ENCODE measurements at places on chromosomes 11 and 22. TPM values are rescaled to one million over a fixed set of nuclear protein-coding genes. Genes with fewer than 3 reads are reported as not detected.

DNA sequence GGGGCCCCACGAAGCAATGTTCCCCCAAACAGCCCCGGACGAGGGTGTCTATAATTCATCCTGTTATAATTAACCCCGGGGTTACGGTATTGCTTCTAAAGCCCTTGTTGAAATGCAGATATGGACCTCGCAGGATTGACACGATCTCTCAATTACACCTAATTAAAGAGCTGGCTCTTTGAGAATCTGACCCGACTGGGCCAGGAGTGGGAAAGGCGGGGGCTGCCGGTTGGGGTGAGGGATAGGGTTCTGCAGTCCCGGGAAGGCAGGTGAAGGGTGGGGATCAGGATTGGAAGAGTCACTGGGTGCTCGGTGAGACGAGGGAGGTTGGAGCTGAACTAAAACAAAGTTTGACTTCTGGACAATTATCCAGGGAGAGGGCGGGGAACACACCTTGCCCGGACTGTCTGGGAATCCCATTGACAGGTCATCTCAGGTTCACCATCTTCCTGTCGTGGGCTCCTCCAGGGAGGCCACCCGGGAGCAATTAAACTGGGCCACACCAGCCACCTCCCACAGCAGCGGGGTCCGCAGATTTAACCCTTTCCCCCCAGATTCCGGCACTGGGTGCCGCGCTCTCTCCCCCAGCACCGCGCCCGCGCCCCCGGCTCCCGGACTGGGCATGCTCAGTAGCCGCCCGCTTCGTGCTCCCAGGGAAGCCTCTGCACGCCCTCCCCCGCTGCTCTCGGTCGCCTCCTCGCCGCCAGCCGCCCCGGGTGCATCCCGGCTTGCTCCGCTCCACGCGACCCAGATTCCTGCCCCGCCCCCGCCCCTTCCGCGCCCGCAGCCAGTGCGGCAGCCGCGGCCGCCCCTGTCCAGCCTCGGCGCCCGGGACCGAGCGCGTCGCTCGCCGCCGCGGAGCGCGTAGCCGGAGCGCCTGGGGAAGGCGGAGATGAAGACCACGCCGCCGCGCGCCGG is at the start of gene ELMOD1:
Gene ELMOD1 (plus strand): TSS at position 688 of the 918 bp plus-strand sequence. CDS start 27,043 bp downstream, outside the sequence.
- peak; percentile 38 for DNase-seq
- H3K36me3 ChIP-seq, result no peaks in the 10 kb centered on the region
- peaks cover 25% of the 10 kb centered on the region for H3K4me1 ChIP-seq
- no peak within 1 kb of the TSS for H3K27ac ChIP-seq
- no peaks in the 10 kb centered on the region for H3K27me3 ChIP-seq

- no peaks in the 10 kb centered on the region for H3K36me3 ChIP-seq
- H3K27me3 ChIP-seq, result no peaks in the 10 kb centered on the region
- H3K27ac ChIP-seq, result no peak overlapping the region
These were observed 27.0 kb upstream of the LRRC4C start for GRCh38 chr11:41486424-41486823.

DNA sequence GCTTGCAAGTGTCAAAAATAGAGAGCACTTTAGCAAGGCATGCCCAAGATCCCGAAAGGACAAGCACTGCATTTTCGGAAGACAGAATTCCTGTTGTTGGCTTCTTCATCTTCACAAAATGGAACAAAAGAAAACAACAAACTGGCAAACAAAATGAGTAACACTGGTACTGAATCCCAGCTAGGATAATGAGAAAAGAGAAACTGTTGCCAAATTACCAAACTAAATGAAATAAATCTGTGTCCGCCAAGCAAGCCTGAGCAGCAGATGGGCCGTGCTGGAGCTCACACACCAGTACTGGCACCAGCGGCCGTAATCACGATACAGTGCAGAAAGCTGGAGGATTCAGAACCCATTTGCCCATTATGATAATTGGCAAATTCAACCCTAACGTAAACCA is 30.6 kb downstream of the TUB start:
- H3K4me1 ChIP-seq, result no peaks in the 10 kb centered on the region
- H3K4me3 ChIP-seq, result no peak overlapping the region
- H3K36me3 ChIP-seq, result peaks cover 50% of the 10 kb centered on the region

- no peak overlapping the region for H3K27ac ChIP-seq
- H3K36me3 ChIP-seq, result no peaks in the 10 kb centered on the region
- H3K27me3 ChIP-seq, result no peaks in the 10 kb centered on the region
- H3K4me3 ChIP-seq, result no peak overlapping the region
- no peaks in the 10 kb centered on the region for H3K4me1 ChIP-seq
These were observed 131.3 kb downstream of the C11orf87 start for GRCh38 chr11:109553284-109553683.

DNA sequence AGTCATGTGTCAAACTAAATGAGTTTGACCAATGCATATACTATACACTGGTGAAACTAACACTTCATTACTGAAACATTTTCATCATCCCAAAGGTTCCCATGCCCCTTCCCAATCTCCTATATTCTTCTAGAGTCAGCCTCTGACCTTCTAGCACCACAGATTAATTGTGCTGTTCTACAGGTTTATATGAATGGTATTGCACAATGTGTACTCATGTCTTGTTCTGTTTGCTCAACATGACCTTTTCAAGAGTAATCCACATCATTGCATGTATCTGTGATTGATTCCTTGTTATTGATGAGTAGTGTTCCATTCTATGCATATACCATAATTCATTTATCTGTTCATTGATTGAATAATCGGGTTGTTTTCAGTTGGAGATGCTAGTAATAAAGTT is 7.5 kb upstream of the OR8G1 start:
- H3K27me3 ChIP-seq, result no peaks in the 10 kb centered on the region
- H3K27ac ChIP-seq, result no peak overlapping the region
- no peak overlapping the region for H3K4me3 ChIP-seq
- H3K36me3 ChIP-seq, result no peaks in the 10 kb centered on the region
- DNase-seq, result no peak
- no peaks in the 10 kb centered on the region for H3K4me1 ChIP-seq

GRCh38 chr11:111347002-111347722 is 31.9 kb downstream of the POU2AF1 start:
- H3K27ac ChIP-seq, result no peak overlapping the region
- H3K27me3 ChIP-seq, result no peaks in the 10 kb centered on the region
- no peak for DNase-seq
- H3K4me1 ChIP-seq, result peaks cover 2% of the 10 kb centered on the region

DNA sequence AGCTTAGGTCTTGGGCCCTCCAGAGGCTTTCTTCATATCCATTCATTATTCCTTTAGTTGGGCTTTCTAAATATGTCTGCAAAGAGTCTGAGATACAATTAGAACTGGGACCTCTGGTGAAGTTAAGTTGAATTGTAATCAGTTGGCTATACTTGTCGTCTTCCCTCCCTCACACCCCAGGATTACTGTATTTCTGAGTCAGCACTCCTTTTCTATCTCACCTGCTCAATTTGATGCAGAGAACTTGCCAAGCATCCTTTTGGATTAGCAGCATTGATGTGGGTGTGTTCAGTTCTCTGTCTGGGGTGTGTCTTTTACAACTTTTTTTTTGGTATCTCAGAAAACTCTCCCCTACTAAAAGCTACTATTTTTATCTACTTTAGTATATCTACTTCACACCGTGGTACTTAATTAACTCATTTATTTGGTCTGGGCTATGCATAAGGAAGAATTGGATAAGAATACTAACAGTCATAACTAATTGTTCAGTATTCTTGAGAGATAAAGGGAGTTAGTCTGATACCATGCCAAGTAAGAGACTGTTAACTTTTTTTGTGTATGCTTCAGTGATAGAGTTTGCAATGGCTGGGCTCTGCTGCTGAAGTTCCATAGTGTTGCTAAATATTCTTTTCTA is 15.1 kb downstream of the CTNND1 start:
- H3K4me3 ChIP-seq, result no peak overlapping the region
- H3K4me1 ChIP-seq, result peaks cover 21% of the 10 kb centered on the region
- H3K27me3 ChIP-seq, result no peaks in the 10 kb centered on the region
- DNase-seq, result no peak

DNA sequence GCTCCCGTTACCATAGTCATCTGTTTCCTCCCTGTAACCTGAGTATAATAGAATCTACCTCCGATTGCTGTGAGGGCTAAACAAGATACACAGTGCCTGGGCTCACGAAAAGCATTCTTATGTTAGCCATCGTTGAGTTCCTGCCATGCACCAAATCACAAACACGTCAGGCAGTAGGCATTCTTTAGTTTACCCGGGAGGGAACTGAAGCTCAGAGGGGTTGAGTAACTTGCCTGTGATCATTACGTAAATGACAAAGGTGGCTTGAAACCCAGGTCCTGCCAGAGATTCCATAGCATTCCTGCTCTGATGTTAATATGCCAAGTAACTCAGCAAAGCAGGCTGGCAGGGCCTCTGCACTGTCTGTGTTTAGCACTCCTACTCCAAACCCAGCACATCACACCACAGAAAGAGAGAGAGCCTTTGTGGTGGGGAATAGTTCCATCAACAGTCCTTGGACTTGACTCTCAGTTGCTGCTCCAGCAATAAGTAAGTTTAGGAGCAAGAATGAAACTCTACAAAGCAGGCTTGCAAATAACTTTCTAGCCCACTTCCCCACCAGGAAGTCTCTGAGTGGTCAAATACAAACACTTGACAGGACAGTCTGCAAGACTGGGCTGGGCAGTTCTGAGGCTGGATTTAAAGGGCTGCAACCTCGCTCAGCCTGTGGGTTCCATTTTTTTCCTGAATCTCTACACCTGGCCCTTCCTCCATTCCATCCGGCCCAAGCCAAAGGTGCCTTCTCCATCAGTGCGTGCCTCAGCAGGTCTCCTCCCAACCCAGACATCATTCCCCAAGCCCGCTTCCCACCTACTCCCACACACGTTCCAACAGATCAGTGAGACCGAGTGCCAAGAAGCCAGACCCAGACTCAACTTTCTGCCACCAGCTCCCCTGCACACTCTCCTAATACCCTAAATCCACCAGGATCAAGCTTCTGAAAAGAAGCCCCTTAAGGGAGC is 1.1 kb downstream of the SCN2B start:
- peaks cover 5% of the 10 kb centered on the region for H3K4me1 ChIP-seq
- no peak overlapping the region for H3K4me3 ChIP-seq
- no peaks in the 10 kb centered on the region for H3K36me3 ChIP-seq

DNA sequence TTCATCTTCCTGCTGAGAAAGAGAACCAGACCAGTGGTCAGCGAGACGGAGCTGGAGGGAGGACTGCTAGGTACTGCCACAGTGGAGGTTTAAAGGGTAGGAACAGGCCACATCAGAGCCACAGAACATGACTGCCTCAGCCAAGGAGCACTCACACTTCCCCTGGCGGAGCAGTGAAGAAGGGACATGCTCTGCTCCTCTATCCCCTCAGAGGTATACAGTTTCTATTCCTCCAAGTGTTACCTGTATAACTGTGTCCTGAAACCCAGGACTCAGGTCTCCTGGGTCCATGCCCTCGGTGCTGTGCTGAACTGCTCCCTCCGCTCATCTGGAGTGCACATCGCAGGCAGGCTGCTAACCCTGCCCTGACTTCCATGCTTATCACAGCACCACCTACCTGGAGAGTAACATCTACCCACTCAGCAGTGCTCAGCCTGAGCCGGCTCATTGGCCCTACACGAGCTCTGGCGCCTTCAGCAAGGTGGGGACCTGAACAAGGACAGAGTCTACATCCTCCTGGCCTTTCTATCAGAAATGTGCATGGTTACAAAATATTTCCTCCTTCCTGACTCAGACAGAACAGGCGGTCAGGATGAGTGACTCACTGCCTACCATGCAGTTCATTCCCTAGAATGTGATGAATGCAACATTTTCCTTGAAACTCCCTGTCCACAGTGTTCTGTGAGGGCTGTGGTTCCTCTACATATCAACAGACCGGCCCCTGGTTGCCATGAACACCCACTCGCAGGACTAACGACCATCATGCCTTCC is 52.9 kb downstream of the C11orf58 start:
- no peaks in the 10 kb centered on the region for H3K4me1 ChIP-seq
- no peak overlapping the region for H3K4me3 ChIP-seq
- no peak overlapping the region for H3K27ac ChIP-seq
- H3K36me3 ChIP-seq, result no peaks in the 10 kb centered on the region

DNA sequence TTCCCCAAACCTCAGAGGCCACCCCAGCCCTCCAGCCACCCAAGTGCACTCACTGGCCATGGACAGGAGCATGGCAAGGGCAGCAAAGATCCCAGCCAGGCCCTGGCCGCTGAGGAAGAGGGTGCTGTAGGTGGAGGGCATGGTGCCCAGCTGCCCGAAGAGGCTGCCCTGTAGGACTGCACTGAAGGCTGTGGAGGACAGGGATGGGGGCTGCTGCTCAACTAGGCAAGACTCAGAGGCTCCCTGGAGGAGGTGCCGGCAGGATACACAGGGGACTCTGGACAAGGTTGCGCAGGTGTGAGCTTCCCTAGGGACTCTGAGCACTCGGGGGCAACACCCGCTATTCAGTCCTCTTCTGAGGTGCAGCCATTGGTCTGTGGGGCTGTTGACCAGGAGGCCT is 3.1 kb downstream of the SLC29A2 start:
- DNase-seq, result no peak
- H3K4me3 ChIP-seq, result no peak overlapping the region
- no peaks in the 10 kb centered on the region for H3K36me3 ChIP-seq
- H3K4me1 ChIP-seq, result peaks cover 9% of the 10 kb centered on the region

- no peak for DNase-seq
- no peaks in the 10 kb centered on the region for H3K36me3 ChIP-seq
- no peak overlapping the region for H3K4me3 ChIP-seq
- no peaks in the 10 kb centered on the region for H3K27me3 ChIP-seq
- H3K27ac ChIP-seq, result peak overlapping the region; percentile 38
- H3K4me1 ChIP-seq, result peaks cover 49% of the 10 kb centered on the region
These were observed 4.6 kb downstream of the TSPAN32 start for GRCh38 chr11:2306452-2306823.

- H3K4me1 ChIP-seq, result no peaks in the 10 kb centered on the region
- H3K27me3 ChIP-seq, result no peaks in the 10 kb centered on the region
- H3K36me3 ChIP-seq, result no peaks in the 10 kb centered on the region
- no peak for DNase-seq
These were observed 32.6 kb upstream of the TOLLIP start for GRCh38 chr11:1341928-1342524.

DNA sequence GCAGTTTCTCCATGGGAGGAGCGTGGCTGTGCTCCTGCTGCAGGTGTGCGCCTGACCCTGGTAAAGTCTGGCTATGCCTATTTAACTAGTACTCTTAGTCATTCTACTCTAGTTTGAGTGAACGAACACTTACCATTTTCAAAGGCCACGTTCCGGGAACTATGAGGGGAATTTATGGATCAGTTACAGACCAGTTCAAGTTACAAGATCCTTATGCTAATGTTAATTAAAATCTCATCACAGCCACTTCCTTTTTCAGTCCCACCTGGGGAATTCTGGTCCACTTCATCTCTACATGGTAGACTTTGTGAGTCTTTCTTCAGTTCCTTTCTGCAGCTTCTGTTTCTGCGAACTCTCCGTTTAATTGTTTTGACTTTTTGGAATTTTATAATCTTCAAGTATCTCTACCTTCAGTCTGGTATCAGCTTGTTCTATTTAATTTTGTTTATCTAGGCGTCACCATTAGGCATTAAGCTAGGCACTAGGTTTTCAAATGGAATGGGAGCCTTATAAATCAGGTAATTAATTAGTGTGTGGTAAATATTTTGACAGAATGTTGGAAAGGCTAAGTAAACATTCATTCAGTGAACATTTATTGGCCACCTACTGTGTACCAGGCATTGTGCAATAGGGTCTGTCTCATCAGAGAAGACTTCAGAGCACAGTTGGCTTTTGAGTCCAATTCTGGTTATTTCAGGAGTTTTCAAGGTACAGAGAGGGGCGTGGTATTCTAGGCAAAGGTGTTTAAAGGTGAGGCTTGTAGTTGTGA is 78.9 kb downstream of the GRK3 start:
- no peaks in the 10 kb centered on the region for H3K27me3 ChIP-seq
- peaks cover 23% of the 10 kb centered on the region for H3K36me3 ChIP-seq
- H3K4me3 ChIP-seq, result no peak overlapping the region
- H3K27ac ChIP-seq, result peak overlapping the region; percentile 72

Gene KAT5
- total RNA-seq, result 142 TPM

Gene CD248
- 0.96 TPM for total RNA-seq

Gene LRFN4
- total RNA-seq, result 10.6 TPM

Gene FIBIN
- not detected for total RNA-seq

Gene CD3G
- total RNA-seq, result 0.34 TPM

Gene PELI3
- 15.6 TPM for total RNA-seq

Data from B cell (primary cell).